ENCODE measurements at places on chromosomes 2 and 18.
A peak's percentile ranks its signal among the peaks of the same experiment; 100 is the strongest.

DNA sequence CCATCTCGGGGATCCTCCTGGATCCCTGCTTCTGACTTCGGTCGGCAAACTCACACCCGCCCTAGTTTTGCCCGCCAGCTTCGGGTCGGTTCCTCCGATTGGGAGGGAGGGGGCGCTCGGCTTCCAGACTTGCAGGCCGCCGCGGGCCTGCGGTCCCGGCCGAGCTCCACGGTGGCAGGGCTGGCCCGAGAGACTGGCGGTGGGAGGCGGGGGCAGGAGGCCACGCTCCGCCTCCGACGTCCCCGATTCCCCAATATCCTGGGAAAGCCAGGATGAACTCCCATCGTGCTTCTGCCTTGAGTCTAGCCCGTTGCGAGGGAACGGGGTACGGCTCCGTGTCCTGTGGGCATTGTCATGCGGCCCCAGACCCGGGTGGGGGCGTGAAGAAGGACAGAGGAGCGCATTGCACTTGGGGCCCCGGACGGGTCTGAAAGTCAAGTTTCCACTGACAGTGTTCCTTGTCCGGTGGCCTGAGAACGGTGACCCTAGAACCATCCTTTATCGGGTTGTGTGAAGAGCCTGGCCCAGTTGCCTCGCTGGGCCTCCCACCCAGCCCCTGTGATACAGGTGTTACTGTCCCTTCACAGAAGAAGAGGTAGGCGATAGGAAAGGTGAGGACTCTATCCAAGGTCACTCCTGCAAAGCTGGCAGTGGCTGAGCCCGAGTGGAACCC is 2.4 kb upstream of the INHBB start:
- peak; percentile 80 for DNase-seq

- no peak for DNase-seq
Measured at GRCh38 chr18:32669549-32670165, 103.2 kb downstream of the KLHL14 start.

- DNase-seq, result peak; percentile 44
Measured at GRCh38 chr2:8306530-8307351, 375.1 kb upstream of the ID2 start.

DNA sequence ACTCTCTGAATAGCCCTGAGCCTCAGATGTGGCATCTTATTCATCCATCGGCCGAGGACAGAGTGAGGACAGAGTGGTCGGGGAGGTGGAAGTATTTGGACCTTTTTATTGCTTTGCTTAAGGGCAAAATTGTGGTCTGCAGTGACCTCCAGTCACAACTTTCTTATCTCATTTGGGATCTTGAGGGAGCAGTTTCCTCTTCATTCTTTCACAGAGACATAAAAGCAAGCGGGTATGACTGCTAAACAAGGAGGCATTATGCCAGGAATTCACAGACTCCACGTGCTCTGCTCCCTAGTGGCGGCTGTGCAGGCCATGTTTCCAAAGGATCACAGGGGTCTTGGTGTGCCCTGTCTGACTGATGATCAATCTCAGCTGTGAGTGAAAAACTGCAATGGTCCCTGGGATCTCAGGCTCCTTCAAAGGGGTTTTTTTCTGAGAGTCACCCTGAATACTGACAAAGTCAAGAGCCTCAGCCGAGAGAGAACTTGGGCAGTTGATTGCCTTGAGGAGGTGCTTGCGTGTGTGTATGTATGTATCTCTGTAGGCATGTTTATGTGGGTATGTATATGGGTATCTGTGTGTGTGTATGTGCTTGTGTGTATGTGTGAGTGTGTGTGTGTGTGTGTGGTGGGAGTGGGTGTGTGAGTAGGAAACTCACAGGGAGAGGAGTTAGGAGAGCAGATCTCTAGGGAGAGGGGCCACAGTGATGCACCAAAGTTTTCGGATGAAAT is 47.7 kb downstream of the RAPGEF4 start:
- no peak for DNase-seq

GRCh38 chr2:212423089-212423488 is 115.5 kb downstream of the ERBB4 start:
- DNase-seq, result no peak

DNA sequence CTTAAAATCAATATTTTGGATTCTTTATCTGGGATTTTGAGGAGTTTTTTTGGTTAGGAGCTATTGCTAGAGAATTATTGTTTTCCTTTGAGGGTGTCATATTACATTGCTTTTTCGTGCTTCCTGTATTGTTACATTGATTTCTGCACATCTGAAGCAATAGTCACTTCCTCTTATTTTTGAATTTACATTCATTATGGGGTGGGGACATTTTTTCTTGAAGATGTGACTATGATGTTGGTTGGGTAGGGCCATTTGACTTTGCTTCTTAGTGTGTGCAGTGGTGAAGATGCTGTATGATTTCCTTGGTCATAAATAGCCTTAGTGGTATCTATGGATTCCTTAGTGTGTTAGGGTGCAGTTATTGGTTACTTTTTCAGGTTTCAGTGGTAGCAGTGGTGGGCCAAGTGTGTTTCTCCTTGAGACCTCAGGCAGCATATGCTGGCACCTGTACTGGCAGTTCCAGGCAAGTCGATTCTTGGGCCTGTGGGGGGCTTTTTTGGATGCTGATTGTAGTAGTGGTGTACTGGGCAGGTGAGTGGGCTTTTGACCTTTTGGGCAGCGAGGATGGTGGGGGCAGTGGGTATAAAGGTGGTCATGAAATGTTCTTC is 61.8 kb downstream of the ARHGAP25 start:
- no peak for DNase-seq

DNA sequence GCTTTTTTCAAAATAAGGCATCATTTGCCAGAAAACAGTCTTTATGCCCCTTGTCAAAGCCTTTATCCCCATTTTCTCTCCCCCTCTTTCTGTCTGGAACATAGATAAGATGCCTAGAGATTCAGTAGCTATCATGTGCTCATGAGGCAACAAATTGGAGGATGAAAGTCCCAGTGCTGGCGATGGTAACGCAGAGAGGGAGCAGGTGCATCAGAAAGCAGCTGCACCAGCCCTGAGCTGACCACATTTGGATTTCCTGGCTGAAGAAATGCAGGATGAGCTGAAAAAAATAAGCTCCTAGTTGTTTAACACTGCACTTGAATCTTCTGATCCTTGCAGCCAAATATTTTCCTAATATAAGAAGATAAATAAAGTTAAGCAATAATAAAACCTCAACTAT is 48.0 kb downstream of the LOXHD1 start:
- DNase-seq, result no peak

- DNase-seq, result no peak
Measured at GRCh38 chr2:136376211-136376610, 258.3 kb upstream of the CXCR4 start.

GRCh38 chr18:50832754-50833153 is 12.9 kb upstream of the MRO start:
- DNase-seq, result no peak

GRCh38 chr2:226953206-226953605 is 117.4 kb downstream of the RHBDD1 start:
- no peak for DNase-seq

GRCh38 chr18:56235481-56236013 is 402.8 kb downstream of the TXNL1 start:
- DNase-seq, result no peak

- DNase-seq, result peak; percentile 7
Measured at GRCh38 chr2:68925295-68925896, 27.3 kb downstream of the GKN2 start.

DNA sequence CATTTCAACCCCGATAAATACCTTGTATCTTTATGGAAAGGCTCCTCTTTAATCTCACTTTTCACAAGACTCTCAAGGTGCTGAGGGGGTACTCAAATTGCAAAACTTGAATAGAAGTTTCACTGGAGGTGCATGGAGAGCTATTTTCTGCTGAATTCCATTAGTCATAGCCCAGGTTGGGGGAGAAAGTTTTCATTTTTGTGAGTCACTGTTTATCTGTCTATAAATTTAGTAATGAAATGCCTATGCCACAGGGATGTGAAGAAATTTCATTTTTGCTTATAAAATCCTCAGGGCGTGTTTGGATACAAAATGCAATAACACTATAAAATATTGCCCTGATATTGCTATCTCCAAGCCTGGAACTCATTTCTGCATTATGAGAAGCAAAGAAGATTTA is 346.3 kb downstream of the LRATD1 start:
- DNase-seq, result no peak

- no peak for DNase-seq
Measured at GRCh38 chr2:120937686-120938044, 202.0 kb downstream of the GLI2 start.

DNA sequence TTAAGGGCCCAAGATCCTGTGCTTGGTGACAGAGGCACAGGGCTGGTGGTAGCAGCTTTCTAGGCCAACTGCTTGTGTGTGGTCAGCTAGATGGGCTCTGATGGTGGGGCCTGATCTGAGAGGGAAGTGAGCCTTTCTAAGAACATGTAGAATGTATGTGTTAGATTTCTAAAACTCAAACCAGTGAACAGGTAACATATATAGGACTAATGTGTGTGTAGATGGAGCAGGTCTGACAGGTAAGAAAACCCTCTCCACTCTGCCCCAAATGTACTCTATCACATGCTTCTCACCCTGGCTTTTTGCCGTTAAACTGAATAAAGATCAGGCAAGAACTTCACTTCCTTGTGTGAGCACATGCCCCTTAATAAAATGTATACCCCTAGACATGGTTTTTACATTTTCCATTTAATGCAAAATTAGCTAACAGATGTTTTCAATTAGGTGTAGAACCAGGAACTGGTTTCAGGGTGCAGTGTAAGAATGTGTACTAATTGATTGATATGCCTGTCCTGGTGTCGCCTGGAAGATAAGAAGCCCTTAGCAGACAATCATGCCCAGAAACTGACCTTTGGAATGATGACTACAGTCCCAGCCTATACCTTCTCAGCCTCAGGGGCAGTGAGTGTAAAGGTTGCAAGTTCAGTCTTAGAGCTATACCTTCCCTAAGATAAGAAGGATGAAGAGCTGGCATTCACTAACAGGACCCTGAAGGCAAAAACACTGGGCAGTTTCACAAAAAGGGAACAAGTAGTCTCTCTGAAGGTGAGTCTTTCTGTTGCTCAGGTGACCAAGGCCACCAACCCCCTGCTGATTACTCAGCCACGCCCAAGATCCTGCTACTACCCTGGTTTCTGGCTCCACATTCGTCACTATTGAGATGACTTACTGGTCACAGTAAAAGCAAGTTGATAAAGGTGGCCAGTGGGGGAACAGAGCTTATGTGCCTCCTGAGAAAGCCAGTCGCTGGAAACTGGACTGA is 71.2 kb downstream of the SPATS2L start:
- DNase-seq, result no peak

DNA sequence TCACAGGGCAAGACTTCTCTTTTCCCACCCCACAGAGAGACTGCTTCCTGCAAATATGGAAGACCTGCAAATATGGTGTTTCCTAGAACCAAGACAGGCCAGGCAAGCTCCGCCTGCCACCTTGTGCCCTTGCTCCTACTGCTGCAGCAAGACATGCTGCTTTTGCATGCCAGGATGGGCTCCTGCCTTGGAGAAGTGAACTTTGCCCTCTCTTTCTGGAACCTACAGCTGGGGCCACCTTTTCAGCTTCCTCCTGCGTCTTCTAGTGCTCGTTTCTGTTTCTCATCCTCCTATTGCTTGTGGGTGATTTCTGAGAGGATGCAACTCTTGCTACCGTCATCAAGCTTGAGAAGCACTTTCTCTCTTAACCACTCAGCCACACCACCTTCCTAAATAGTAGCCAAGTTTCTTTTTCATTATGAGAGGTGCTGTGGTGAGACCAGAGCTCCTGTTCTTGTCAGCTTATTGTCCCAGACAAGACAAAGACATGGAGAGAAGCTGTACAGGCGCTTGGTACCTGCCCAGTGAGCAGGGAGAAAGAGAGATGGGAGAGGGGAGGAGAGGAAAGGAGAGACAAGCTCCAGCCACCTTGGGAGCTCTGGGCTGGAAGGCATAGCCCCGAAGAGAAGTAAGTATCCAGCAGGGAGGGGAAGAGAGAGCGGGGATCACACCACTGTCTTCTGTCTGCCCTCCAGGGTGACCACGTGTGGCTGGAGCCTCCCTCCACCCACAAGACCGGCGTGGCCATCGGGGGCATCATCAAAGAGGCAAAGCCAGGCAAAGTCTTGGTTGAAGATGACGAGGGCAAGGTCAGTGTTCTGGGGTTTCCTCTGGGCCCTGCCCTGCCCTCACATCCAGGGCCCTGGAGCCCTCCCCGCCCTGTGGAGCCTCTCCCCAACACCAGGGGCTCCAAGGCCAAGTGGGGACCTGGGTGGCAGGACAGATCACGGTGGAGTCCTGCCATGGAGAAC is 28.3 kb downstream of the MYO7B start:
- DNase-seq, result no peak

DNA sequence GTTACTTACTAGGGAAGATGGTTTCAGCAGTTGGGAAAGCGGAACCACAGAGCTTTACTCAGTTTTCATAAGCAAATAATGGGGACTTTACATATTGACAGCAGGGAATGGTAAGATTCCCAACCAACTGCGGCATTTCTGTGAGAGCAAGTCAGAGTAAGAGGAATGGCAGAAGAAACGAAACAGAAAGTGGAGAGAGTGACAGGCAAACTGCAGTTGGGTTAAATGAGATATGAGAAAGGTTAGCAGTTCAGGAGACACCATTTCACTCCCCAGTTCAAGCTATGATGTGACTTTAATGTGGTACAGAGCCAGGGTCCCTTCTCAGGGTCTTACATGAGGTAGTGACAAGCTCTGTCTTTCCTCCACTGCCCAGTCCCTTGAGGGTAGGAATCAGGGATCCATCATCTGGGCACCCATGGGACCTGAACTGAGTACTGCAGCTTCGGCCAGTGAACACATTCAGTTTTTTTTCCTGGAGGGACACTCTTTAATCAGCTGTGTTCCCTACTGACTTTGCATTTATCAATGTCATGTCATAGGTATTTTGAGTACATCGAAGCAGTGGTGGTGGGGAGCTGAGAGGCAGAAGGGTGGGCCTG is 33.0 kb upstream of the GREB1 start:
- no peak for DNase-seq

- DNase-seq, result no peak
Measured at GRCh38 chr2:3176071-3176868, 201.3 kb downstream of the EIPR1 start.

DNA sequence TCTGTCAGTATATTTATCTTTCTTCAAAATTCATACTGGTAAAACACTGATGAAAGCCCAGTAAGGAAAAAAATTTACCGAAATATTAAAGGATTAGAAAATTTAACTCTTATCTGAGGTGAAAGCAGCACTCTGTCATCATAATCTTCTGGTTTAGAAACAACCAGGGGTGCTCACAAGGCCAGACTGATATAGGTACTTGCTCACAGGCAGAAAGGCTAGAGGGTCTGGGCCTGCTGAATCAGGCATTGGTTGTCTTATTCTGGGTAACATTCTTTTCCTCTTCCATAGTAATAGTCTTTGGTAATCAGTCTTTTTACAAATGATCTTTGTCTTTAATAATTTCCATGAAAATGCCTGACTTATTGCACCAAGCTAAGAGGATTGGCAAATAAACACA is 221.4 kb upstream of the TFPI start:
- DNase-seq, result no peak

GRCh38 chr2:3246406-3246805 is 131.2 kb downstream of the EIPR1 start:
- no peak for DNase-seq

DNA sequence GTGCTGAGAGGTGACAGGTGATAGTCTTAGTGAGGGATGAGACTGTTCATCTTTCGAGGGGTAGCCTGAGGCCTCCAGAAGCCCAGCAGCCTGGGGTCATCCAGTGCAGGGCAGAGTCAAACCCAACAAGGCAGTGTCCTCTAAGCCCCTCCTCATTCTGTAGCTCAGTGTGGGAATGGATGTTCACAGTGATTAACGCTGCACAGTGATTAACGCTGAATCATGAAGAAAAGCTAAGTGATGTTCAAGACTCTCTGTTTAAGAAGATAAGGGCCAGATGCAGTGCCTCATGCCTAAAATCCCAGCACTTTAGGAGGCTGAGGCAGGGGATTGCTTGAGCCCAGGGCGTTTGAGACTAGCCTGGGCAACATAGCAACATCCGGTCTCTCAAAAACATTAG is 56.3 kb upstream of the LAPTM4A start:
- no peak for DNase-seq

- DNase-seq, result peak; percentile 76
Measured at GRCh38 chr18:43587538-43588153, 310.4 kb upstream of the SYT4 start.

All from NCI-H2081 (cell line).